Fibroblast of villous mesenchyme (primary cell): ENCODE measurements at places on chromosomes 11 and 22. TPM values are rescaled to one million over a fixed set of nuclear protein-coding genes. Genes with fewer than 3 reads are reported as not detected.

DNA sequence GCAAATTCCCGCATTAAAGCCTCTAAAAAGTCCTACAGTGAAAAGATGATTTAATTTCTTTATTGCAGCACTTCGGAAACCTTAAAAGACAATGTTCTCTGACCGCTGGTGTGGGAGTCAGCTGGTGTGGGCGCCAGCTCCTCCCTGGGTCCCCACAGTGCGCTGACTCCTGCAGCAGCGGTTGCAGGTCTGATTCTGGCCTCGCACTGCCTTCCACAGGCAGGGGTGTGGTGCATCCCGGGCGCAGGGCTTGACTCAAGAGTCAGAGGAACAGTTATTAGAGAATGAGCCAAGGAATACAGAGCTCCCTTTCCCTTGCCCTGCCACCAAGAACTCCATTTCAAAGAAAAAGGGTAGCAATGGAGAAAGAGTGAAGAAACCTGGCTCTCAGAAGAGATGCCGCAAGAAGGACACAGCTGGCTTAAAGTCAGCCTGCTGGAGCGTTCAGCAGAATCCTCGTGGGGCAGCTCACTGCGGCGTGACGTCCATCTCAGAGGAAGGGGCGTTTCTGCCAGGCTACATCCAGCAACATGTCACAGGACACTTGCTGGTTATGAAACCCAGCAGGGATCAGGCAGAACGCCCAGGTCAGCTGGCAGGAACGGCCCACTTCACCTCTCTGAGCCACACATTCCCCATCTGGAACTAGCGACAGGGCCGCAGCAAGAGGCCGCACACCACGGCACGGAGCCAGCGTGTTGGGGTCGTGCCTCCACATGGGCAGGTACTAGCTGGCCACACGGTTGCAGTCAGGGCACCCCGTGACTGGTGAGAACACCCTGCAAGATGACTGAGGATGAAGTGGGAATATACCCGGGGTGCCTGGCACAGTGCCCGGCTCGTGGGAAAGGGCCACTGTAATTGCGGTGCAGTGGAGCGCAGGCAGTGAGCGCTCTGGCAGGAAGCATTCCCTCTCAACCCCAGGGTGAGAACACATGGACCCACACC lies 18.1 kb upstream of the EFCAB6 start:
- DNase-seq = peak; percentile 60

GRCh38 chr11:61280883-61281580 lies 14.1 kb downstream of the VWCE start:
- DNase-seq = no peak

GRCh38 chr22:44839061-44839460 lies 86.7 kb downstream of the ARHGAP8 start:
- no peak for DNase-seq

DNA sequence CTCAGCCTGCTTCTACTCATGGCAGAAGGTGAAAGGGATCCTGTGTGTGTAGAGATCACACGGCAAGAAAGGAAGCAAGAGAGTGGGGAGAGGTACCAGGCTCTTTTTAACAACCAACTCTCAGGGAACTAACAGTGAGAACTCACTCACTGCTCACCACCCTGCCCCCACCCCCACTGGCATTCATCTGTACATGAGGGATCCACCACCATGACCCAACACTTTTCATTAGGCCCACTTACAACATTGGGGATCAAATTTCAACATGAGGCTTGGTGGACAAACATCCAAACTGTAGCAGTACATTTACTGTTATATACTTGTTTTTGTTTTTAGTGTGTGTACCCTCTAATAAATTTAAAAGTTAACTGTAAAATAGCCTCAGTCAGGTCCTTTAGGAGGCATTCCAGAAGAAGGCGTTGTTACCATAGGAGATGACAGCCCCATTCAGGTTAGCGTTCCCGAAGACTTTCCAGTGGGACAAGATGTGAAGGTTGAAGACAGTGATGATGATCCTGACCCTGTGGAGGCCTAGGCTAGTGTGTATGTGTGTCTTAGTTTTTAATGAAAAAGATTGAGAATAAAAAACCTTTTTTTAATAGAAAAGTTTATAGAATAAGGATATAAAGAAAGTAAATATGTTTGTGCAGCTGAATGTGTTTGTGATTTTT lies 11.3 kb downstream of the CUL5 start:
- DNase-seq = peak; percentile 62

Gene RPS13
- 669 and 735 TPM in 2 replicates for total RNA-seq

Gene CCDC87
- total RNA-seq = 0.43 and 0.64 TPM in 2 replicates

Gene OR52E1
- not detected in 2 replicates for total RNA-seq
